Caudate nucleus (tissue), 63 donors: ENCODE measurements at places on chromosomes 11 and 22.

DNA sequence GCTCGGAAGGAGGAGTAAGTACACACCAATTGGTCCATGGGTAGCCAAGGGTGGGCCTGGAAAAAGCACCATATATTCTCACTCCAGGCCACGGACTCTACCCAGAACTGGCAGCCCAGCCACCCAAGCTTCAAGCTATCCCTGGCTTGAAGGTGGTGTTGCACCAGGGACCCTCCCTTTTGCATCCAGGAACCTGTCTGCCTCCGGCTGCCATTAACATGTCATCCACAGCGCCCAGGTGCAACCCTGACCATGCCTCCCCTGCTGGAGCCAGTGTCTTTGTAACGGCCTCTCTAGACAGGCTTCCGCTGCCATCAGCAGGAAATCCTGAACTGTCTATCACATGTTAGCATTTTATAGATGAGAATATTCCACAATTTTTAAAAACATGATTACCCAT, 2158.5 kb upstream of the RAG2 start:
- DNase-seq: no peak

- no peak for DNase-seq
These were observed 99.3 kb upstream of the GAL start for GRCh38 chr11:68584991-68585524.

DNA sequence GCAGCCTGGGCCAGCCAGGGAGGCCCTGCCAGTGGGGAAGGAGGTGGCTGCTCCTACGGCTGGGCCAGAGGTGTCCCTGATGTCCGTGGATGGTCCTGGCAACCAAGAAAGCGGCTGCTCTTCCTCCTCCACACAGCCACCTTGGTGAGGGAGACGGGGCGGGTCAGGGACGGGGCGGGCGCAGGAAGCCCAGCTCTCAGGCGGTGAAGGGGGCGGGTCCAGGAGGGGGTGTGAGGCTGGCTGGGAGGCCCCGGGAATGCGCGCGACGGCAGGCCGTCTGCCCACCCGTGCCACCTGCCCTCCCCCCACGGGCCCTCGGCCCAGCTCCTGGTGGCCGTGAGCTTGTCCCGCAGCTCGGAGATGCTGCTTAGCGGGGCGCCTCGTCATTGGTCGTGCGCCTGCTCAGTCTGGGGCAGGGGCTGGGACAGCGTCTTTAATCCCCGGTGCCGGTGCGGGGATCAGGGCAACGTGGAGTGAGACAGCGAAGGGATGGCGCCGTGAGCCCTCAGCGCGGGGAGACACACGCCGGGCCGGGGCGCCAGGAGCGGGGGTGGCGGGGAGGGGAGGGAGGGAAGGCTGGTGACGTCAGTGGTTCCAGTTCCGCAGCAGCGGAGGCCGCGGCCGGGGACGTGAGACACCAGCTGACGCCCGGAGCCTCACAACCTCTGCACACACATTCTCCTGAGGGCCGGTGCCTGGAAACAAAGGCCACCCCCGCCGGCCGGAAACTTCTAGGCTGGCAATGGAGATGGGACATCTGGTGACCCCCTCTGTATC, 6.7 kb upstream of the BRSK2 start:
- no peak for DNase-seq

DNA sequence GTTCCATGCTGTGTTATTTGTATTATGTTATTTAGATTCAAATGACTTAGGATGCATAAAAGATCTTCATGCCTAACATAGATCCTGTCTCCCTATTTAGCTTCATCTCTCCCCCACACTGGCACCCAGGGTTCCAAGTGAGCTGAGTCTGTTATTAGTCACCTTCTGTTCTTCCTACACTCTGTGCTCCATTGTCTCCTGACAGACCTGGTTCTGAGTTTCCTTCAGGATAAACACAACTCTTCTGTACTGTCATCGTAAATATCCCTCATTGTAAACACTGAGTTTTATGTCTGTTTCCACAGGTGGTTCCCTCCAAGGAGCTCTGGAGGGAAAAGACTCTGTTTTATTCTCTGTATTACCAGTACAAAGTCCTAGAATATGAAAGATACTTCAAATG, 8.7 kb downstream of the MMP26 start:
- DNase-seq: no peak

DNA sequence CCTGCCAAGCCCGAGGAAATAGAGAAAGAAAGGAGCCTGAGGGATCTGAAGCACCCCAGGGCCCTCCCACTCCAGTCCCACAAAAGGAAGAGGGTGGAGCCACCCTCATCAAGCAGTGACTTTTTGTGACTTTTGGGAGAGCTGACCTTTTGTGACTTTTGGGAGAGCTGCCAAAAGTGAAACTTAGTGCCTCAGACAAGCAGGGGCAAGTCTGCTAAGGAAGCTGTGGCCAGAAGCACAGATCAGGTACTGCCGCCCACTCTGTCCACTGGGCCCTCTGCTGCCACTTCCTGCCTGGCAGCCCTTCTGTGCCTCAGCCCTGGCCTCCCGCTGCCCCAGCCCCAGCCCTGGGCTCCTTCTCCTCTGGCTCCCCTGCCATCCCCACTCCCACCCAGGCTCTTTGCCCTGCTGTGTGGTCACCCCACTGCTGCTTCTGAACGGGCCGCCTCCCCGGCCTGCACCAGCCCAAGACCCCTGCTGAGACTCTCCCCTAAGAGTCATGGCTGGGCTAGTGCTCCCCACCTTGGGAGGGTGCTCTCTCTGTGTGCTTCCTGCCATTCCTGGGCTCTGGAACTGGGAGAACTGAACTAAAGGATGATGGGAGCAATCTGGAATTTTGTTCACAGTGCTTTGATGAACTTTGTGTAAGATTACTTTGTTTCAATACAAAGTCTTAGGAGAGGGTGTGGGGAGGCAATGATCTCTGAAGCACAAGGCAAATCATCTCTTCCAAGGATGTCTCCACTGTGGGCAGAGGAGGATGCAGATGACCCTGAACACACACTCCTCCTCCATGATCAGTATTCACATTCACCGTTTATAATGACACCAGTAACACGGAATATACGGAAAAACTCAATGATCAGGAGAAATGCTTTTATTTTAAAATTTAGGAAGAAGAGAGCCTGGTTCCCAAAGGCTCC, at the start of gene APOBEC3H:
Gene APOBEC3H, plus strand, starts transcription at position 147 of the 923 bp plus-strand sequence. CDS start 3,035 bp downstream, outside the sequence.
- no peak for DNase-seq

- no peak for DNase-seq
These were observed 39.4 kb downstream of the ZBTB16 start for GRCh38 chr11:114098927-114099326.

DNA sequence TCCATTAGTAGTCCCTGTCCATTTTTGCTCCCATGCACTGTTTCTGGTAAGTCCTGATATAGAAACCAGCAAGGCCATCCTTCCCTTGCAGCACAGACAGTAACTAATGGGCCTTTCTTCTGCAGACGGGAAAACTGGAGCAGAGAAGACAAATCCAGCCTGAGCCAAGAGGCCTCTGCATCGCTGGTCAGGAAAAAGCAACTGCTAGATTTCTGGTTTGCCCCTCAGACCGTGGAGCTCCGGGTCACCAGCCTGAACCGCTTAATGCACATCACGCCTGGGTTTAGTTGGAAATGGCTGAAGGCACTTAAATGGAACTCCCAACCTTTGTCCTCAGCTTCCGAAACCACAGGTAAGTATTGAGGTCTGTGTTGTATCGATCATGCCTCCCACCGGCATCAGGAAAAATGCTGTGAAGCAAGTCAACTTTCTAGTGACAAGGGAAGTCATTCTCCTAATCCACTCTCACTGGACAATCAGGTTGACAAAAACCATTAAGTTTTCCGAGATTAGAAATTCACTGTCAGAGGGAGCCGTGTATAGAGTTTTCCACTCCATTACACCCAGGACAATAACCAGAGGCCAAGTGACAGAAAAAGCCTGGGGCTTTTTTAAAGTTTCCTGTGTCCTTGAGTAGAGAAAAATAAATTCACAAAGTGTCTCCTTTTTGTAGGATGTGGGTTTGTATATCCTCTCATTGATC, 14.8 kb upstream of the LMO2 start:
- DNase-seq: no peak

GRCh38 chr11:74312326-74312725, 886 bp upstream of the P4HA3 start:
- DNase-seq: no peak

- DNase-seq: no peak
These were observed 10.8 kb downstream of the YPEL4 start for GRCh38 chr11:57638811-57639320.

- DNase-seq: no peak
These were observed at the start of gene PRAME for GRCh38 chr22:22558972-22559603. TSS of gene PRAME (minus strand) at chr22:22559265. CDS start at chr22:22556832, 2,433 bp downstream.

DNA sequence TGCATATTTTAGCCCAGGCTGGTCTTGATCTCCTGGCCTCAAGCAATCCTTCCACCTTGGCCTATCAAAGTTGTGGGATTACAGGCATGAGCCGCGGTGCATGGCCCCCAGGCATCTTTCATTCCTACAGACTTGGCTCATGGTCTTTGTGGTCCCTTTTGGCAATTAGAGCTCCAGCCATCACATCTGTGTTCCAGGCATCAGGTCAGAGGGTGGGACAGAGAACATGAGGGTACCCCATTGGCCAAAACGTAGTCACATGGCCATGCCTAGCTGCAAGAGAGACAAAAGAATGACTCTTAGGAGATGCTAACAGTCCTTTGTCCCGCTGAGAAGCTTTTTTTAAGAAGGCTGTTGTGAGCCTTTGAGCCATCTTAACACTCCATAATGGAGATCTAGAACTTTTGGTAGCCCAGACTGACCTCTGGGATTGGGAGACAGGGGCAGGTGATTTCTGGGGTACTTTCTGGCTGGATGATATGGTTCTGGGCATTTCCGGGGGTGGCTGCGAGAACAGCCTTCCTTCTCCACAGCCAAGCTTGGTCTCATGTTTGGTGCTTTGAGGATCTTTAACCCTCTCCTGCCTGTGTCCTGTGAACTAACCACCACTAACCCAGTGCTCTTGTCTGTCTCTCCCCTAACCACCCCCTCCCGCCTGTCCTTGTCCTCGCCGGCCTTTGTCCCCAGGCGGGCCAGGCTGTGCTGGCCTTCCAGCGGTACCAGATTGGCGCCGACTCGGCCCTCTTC, 18.4 kb upstream of the TAB1 start:
- DNase-seq: no peak

DNA sequence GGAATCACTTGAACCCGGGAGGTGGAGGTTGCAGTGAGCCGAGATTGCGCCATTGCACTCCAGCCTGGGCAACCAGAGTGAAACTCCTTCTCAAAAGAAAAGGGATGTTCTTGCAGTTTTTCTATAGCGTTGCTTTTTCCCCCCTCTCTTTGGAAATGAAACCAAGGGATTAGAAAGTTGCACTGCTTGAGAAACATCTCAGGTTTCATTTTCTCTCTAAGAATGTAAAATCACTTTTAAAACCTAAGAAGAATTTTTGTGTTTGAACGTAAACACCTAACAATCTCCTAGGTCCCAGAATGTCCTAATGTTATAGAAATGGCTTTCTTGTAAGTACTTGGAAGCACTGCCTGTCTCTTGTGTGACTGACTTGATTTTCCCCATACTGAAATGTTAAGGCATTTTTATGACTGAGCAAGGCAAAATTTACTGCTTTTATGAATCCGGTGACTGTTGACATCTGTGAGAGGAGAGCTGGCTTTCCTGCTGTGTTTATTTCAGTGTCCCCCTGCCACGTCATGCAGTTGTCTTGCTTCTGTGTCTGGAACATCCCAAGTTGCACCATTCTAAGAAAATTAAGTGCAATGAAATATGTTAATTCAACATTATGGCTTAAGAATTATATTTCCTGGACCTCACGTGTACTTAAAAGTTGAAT, 37.7 kb downstream of the NF2 start:
- no peak for DNase-seq

GRCh38 chr11:79932612-79933011, 491.8 kb upstream of the TENM4 start:
- no peak for DNase-seq

GRCh38 chr11:27930946-27931345, 177.0 kb downstream of the KIF18A start:
- DNase-seq: no peak

DNA sequence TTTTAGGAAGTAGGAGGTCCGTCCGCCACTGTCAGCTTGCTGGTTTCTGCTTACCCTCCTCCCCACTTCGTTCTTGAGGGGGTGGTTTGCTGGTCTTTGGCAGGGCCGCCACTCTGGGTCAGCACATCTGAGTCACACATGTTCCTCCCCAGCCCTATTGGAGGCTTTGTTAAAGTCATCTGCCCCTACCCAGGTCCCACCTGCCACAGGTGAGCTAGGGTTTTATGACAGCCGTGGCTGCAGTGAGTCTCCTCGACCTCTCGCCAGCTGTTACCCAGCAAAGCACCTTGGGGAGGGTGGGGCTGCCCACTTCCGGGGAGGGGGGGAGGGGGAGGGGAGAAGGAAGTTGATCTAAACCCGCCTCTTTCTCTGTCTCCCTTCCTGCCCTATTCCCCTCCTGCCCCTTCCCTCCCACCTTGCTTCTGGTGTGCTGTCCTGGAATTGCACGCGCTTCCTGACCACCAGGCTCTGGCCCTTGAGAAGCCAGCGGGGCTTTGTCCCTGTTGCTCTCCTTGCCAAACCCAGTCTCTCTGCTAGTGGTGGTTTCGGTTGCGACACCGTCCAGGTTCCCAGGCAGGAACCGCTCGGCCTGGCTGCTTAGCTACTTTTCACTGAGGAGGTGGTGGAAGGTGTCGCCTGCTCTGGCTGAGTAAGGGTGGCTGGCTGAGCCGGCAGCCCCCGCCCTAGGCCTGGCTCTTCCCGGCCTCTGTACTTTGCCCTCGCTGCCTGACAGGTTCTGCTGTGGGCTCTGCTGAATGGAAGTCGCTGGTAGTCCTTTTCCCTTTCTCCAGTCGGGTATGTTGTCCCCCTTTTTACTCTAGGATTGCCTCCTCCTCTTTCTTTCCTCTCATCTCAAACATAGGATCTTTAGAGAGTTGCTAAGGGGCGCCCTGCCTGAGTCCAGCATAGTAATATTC, 28.5 kb downstream of the RCOR2 start:
- DNase-seq: no peak

DNA sequence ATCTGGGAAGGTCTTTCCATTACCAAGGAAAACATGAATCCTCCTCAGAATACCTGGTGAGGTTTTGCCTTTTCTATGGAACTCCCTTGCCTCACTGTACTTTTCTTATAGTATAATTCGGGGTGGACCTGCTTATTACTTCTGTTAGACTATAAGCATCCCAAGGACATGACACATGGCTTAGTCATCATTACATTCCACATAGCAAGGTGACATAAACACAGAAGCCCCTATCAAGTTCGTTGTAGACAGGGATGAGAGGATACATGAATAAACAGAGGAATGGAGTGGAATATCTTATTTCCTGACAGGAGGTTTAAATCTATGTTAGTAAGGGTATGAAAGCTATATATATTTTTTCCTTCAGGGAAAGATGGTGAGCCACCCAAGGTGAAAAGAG, 532.2 kb upstream of the CCDC90B start:
- no peak for DNase-seq

GRCh38 chr11:44822369-44822768, 95.6 kb downstream of the TSPAN18 start:
- no peak for DNase-seq

DNA sequence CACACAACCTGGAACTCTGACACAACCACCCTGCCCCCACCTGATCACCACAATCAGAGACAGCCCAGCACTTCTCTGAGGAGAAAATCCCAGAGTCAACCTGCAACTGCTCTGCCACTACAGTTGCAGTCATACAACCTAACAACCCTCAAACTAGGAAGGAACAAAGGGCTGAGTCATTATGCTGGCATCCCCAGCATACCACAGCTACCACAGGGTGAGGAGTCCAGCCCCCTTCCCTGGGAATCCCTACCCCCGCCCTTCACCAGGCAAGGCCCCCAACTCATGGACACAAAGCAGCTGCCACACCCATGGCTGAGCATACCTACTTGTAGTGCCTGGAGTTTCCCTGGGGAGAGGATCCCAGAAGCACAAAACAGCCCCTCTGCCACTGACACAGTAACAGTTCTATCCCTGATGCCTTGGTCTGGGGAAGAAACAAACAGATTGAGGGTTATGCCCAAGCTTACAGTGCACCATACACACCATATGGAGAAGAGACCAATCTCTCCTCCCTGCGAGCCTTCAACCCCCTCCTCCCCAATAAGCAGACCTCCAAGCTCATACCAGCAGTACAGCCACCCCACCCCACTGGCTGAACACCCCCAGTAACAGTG, 68.5 kb upstream of the C11orf58 start:
- DNase-seq: no peak
